ENCODE measurements at places on chromosomes 4 and X.

- no peak for DNase-seq
Measured at GRCh38 chrX:41522671-41523070, 75.5 kb downstream of the NYX start.

GRCh38 chrX:14798805-14799397 is 74.0 kb downstream of the FANCB start:
- DNase-seq: no peak

DNA sequence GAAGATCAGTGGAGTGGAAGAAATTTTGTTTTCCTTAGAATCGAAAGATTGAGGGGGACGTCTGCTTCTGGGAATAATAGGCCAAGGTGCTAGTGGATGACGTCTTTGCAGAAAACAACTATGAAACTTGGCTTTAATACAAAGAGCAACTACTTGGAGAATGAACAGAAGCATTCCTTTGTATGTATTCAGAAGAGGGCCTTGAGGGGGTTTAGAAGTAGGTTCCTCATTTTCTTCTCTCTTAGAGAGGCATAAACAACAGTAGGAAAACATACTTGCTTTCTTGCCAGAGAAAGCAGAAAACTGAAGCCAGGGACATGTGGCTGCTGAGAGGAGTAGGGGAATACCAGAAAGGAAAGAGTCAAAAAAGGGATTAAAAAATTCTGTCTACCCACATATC is 167.8 kb downstream of the ZNF330 start:
- DNase-seq: peak; percentile 56

- no peak for DNase-seq
Measured at GRCh38 chrX:13875572-13875971, 58.7 kb upstream of the GPM6B start.

GRCh38 chr4:135434936-135435335 is 1233.3 kb upstream of the PABPC4L start:
- DNase-seq: no peak

DNA sequence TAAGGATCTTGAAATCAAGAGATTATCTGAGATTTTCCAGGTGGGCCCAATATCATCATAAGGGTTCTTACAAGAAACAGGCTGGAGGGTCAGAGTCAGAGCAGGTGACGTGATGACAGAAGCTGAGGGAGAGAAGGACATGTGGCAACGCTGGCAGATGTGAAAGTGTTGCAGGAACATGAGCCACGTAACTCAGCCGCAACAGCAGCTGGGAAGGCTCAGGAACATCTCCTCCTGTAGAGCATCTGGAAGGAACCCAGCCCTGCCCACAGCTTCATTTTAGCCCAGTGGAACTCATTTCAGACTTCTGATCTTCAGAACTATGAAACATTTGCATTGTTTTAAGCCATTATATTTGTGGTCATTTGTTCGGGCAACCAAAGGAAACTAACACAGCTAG is 156.3 kb upstream of the VEGFC start:
- DNase-seq: peak; percentile 4

- no peak for DNase-seq
Measured at GRCh38 chr4:142358656-142359055, 487.4 kb downstream of the INPP4B start.

GRCh38 chrX:74383611-74384010 is 37.7 kb upstream of the SLC16A2 start:
- DNase-seq: peak; percentile 22

- DNase-seq: no peak
Measured at GRCh38 chr4:31482691-31483090, 762.5 kb downstream of the PCDH7 start.

DNA sequence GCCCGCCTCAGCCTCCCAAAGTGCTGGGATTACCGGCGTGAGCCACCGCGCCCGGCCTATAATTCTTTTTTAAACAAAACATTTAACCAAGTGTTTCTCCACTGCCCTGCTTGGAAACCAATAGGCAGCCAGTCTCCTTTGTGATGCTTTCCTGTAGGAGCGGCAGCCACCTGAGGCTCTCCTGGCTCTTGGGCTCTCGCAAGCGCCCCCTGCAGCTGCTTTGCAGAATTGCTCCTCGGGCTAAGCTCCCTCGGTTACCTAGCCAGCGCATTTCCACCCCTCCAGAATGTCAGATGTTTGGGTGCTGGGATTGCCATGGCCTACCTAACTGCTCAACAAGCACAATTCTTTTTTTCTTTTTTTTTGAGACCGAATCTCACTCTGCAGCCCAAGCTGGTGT is 7.7 kb downstream of the S100P start:
- no peak for DNase-seq

- DNase-seq: no peak
Measured at GRCh38 chr4:142663828-142664227, 182.3 kb downstream of the INPP4B start.

- DNase-seq: no peak
Measured at GRCh38 chr4:54363037-54363436, 133.9 kb downstream of the PDGFRA start.

DNA sequence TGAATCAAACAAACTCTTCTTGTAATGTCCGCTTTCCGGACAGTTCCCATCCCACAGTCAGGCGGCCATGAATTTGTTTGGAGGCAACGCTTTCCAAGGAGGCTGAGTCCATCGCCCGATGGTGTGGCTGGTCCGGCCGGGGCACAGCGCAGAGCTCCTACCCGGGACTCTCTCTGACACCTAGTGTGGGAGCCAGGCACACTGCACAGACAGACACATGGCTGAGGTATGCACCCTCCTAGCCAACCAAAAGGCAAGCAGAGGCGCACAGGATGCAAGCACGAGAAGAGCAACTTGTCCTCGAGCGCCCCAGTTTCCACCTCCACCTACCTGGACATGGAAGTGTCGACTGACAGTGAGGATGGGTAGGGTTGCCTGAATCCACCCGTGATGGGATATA is 87.5 kb downstream of the LEF1 start:
- no peak for DNase-seq

GRCh38 chr4:38749336-38749735 is 33.5 kb downstream of the TLR10 start:
- DNase-seq: no peak

- no peak for DNase-seq
Measured at GRCh38 chr4:103075435-103075893, 1.1 kb downstream of the SLC9B2 start.

DNA sequence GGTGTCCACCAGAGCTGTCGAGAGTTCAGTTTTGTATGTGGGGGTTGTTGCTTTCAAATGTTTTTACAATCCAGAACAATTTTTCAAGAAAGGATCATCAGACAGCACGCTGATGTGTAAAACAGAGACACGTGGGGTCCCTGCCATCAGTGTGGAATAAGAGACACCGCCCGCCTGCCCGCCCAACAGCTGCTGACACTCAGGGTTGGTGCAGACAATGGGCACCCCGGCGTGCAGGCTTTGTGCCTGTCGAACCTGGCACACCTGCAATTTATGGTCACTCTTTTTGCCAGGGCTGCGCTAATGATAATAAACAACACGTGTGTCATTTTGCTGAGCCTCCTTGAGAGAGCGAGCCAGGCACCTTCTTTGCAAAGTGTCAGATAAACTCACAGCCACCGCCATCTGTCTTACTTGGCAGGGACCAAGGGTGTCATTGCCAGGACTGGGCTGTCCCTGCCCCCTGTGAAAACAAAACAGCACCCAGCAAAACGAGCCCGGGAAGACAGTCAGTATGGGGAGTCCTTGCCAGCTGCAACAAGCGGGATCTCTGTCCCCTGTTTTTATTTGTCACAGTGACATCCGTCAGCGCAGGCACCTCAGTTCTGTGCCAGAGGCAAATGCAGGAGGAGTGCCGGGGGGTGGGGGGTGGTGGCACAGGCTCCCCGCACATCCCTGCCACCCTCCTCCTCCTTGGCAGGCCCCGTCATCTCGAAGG is 69.1 kb downstream of the PSAPL1 start:
- DNase-seq: no peak

DNA sequence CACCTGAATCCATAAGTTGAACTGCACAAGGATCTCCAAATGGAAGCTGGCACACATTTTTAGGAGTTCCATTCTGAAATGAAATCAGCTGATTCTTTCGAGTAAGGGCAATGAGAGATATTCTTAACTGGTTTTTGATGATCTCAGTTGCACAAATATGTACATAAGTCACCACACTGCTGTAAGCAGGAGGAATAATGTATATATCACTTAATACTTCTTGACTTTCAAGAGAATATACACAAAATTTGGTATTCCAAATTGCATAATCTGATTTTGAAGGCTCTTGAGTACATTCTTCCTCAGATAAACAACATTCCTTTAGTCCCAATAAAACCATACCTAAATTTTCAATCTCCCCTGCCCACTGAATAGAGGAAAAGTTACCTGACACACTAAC is 8.2 kb downstream of the FANCB start:
- peak; percentile 42 for DNase-seq

DNA sequence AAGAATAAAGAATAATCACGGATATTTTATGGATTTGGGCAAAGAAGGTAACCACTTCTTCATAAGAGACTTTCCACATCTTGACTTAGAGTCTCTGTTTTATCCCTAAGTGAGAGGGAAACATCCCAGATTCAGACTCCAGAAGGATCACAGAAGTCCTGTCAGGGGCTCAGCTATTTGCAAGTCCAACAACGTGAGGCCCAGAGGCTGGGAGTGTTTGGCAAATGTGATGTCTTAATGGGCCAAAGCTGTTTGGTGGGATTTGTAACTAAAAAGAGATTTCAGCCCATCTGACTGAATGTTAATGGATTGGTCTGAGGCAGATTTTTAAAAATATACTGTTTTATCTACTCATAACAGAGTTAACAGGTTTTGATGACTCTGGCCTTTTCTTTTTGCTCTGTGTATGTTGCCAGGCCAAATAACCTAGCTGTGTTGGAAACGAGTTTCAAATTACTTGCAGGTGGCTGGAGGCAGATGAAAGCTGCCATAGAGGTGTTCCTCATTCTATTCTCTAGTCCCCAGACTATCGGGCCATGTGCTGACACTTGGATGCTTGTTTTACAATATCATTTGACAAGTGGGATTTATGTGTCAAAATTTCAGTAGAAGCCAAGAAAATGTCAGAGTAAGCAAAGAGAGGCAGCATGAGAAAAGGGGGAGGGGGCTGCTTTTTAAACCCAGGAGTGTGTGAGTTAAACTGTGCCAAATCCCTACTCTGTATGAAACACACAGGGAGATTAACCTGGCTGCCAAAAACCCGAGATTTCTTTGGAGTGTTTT is 330.9 kb downstream of the DCHS2 start:
- no peak for DNase-seq

- no peak for DNase-seq
Measured at GRCh38 chr4:37245391-37245954, 930 bp downstream of the NWD2 start.

GRCh38 chrX:3231766-3232165 is 114.7 kb downstream of the MXRA5 start:
- DNase-seq: no peak

- no peak for DNase-seq
Measured at GRCh38 chrX:72306851-72307645, 1.3 kb upstream of the CITED1 start.

- no peak for DNase-seq
Measured at GRCh38 chrX:3407781-3408180, 61.3 kb upstream of the MXRA5 start.

DNA sequence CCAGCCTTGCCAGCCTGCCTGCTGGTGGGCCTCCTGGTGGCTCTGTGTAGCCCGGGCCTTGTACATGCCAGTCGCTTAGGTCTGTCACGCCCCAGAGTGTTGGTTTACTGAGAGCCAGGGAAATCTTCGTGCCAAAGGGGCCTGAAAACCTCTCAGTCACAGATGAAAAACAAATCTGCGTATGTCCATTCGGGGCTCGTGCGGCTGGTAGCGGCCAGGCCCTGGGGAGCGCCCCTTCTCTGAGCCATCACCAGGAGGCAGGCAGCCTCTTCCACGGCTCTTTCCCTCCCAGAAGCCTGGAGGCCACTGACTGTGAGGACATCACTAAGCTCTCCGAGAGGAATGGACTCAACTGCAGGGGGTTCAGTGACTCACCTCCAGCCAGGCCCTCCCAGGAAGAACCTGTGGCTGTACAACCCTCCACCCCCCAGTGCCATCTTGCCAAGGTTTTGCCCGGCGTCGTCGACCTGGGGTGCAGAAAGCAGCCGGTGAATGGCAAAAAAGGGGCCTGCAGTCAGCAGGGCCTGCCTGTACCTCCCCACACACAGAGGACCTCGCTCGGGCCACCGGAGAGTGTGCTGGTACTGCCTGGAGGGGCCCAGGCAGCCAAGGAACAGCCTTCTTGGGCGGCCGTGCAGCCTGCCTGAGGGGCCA is 162.2 kb downstream of the BCOR start:
- no peak for DNase-seq

GRCh38 chr4:187883836-187884475 is 111.6 kb upstream of the ZFP42 start:
- DNase-seq: no peak

DNA sequence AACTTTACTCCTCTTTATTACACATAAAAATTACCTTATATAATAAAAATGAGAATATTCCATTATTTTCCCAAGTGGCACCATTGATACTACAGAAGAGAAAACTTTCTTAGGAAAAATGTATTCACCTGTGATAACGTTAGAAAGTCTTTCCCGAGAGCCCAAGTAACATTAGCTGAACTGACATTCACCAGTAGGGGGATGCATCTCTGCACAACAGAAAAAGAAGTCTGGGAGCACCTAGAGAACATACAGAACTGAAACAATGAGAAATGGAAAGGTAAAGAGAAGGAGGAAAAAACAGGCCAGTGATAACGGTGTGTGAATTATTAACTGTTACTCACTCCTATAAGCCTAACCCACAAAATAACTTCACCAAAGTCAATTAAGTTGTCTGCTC is 423.3 kb downstream of the CENPC start:
- no peak for DNase-seq

DNA sequence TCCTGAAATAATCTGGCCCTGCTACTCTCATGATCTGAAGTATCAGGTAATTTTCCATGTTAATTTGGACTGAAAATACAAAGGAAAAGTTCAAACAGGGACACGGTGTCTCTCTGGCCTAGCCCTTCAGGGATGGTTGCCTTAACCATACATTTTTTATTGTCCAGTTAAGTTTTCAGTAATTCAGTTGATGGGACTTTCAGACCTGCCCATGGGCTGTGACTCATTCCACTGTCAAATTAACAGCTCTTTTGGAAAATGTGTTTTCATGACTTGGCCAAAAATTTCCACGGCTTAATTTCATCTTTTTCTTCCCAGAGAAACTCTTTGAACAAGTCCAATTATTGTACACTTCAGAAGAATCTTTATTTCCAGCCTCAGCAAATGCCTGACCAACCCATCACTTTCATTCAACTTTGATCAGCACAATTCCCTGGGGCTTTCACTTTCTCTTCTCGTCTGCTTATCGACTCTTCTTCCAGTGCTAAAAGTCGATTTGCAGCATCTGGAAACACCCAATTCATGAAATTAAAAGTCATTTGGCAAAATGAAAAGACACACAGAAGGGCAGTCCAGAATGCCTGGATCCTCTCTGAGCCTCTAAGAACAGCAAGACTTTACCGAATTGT is 293.9 kb downstream of the RAB28 start:
- DNase-seq: no peak

DNA sequence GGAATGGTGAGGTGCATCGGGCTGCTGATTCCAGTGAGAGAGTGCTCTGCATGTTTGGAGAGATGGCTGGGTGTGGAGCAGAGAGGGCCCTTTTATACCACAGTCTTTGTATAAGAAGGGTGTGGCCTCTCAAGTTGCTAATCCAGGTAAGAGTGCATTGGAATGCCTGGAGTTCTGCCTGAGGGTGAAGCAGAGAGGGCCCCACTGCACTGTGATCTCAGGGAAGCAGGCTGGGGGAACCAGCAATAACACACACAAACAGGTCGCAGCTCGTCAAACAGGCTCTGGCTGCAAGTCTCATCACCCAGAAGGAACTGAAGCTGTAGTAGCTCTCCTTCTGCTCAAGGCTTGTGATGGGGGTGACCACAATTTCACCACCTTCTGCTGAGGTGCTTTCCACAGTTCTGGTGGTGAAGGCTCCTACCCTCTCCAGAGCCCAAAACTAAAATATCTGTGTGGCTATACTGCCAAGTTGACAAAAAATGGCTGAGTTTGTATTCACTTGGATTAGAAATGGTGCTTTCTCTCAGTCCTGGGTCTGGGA is 687.4 kb upstream of the HS3ST1 start:
- no peak for DNase-seq

All from fibroblast of skin of left quadriceps (primary cell).